Gastroesophageal sphincter (tissue), 4 donors: ENCODE measurements at places on chromosomes 12 and 14. TPM values are rescaled to one million over a fixed set of nuclear protein-coding genes. Genes with fewer than 3 reads are reported as not detected.

Gene MFAP5
- total RNA-seq = 162 TPM

Gene HRK
- under 0.01 TPM for total RNA-seq

Gene ACOT6
- not detected for total RNA-seq

GRCh38 chr14:69152902-69153151, at the start of gene DCAF5:
DCAF5 (minus strand) TSS chr14:69153119; CDS start chr14:69152978, 141 bp downstream.
- no peak for ATAC-seq

GRCh38 chr14:45819107-45819506, 566.1 kb upstream of the MIS18BP1 start:
- ATAC-seq = no peak

DNA sequence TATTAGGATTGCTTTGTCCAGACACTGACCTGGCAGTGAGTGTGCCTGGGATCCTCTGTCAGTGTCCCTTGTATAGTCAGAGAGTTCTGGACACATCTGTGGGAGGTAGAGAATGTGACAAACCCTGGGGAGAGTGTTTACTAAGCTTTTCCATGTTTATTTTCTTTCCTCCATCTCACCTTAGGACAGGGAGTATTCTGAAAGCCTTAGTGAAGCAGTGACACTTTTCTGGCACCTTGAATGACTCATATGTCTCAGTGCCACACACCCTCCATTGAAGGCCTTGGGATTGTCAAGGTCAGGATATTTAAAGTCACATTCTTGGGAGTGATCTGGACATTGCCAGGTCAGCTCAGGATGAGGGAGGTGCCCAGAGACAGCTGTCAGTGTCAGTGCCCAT, 34.9 kb upstream of the CTDSP2 start:
- no peak for ATAC-seq

- no peak for ATAC-seq
Observed at GRCh38 chr14:67703997-67704396, 2.3 kb downstream of the RDH12 start.

DNA sequence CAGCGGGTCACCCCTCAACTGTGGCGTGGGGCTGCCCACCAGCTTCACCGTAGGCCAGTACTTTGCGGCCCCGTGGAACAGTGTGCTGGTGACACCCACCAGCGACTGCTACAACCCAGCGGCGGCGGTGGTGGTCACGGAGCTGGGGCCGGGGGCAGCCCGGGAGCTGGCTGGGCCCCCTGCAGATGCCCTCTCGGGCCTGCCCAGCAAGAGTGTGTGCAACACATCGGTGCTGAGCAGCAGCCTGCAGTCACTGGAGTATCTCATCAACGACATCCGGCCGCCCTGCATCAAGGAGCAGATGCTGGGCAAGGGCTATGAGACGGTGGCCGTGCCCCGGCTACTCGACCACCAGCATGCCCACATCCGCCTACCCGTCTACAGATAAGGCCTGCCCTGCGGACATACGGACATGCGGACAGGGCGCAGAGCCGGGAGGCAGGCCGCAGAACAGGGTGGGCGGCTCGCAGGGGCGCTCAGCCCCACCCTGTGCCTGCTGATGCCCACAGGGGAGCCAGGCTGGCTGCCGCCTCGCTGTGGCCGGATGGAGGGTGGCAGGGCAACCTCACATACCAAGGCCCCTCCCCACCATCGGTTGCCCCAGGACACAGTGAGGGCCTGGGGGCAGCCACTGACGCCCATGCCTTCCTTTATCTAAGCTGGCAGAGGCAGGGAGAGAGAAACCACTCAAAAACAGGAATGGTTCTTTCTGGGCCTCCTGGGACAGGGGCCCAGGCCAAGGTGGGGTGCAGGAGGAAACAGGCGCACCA, 55.5 kb downstream of the FAM222A start:
- ATAC-seq = no peak

DNA sequence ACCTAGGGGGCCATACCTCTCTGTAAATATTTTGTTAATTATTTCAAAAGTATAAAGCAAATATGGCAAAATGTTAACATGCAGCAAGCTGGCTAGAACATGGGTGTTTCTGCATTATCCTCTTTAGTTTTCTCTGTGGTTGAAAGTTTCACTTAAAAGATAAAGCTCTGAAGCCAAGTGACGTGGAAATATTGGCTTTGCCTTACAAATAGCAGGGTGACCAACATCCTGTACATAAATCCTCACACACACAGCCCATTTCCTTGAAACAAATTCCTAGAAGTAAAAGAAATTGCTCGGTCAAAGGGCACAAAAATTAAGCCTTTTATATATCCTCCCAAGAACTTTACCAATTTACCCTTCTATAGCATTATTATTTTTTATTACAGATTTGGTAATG, 10.6 kb upstream of the VWF start:
- no peak for ATAC-seq

GRCh38 chr12:8969861-8970411, 19.4 kb upstream of the KLRG1 start:
- ATAC-seq = no peak

- no peak for ATAC-seq
Observed at GRCh38 chr12:121511916-121512315, 68.9 kb downstream of the KDM2B start.

GRCh38 chr12:52295663-52296062, 4.3 kb upstream of the KRT81 start:
- ATAC-seq = no peak

DNA sequence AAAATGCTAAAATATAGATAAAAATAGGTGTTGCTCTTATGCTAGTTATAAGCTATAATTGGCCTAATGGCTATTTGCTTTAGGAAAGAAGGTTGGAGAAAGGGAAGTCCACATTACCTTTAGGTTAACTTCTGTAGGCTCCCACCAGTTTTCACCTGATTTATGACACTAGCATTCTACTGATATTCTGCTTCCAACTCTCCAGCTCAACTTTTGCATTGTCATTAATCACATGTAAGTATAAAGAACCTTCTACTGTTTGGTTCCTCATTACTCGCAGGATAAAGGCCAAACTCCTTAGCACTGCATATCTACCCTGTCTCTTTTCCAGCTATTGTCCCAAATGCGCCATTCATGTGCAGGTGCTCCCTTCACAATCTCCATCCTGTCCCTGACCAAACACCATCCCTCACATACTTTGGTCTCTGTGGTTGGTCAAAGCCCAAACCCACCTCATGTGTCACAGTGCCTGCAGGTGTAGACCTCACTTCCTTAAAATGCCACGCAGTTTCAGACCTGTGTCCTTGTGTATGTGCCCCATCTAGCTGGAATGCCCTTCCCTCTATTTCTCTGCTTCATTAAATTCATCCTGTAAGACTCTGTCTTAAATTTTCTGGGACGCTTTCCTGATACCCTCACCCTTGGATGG, 3.3 kb downstream of the DDHD1 start:
- ATAC-seq = no peak

DNA sequence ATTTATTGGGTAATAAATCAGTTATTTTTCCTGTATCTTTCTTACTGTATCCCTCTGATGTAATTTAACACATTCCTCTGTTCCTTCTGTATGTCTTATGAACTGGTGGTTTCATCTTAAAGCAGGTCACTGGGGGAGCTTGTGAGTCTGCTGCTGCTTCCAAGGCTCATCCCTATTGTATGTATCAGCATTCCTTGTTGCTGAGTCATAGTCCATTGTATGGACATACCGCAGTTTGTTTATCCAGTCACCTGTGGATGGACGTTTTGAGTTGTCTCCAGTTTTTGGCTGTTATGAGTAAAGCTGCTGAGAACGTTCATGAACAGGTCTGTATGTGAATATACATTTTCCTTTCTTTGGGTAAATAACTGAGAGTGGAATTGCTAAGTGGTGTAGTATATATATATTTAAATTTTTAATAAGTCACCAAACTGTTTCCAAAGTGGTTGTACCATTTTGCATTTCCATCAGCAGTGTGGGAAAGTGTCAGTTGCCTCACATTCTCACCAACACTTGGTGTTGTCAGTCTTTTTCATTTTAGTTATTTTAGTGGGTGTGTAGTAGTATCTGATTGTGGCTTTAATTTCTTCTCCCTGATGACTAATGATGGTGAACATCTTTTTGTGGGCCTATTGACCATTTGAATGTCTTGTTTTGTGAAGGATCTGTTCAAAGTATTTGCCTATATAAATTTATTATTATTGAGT, 82.7 kb downstream of the BEGAIN start:
- ATAC-seq = no peak

GRCh38 chr12:5172886-5173285, 129.2 kb downstream of the KCNA5 start:
- ATAC-seq = no peak

DNA sequence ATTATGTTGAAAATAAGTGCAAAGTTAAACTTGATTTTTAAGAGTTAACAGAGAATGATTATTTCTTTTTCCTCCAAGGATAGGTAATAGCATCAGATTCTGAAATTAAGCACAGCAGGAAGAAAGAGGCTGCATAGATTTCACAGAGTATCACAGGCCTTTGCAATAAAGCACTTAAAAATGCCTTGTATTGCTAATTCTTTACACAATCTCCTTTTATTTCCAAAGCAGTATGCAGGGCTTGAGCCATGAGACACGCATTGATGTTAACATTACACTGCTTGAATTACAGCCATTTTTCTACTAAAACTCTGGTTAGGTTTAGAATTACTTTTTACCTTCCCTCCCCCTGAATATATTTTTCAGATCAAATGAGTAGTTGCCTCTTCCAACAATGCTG, 398.3 kb downstream of the BCAT1 start:
- no peak for ATAC-seq

- ATAC-seq = no peak
Observed at GRCh38 chr14:64476438-64476837, 11.1 kb downstream of the AKAP5 start.
